Ascending aorta (tissue), 2 donors: ENCODE measurements at places on chromosomes 6 and 20.

- DNase-seq, result no peak
- H3K4me1 ChIP-seq, result no peaks in the 10 kb centered on the region
- no peak overlapping the region for H3K27ac ChIP-seq
- H3K27me3 ChIP-seq, result no peaks in the 10 kb centered on the region
- no peak overlapping the region for H3K4me3 ChIP-seq
Measured at GRCh38 chr6:124446961-124447360, 515.3 kb upstream of the RNF217 start.

GRCh38 chr20:49518576-49518975, 36.1 kb upstream of the KCNB1 start:
- H3K4me1 ChIP-seq, result peaks cover 6% of the 10 kb centered on the region
- H3K27ac ChIP-seq, result peak overlapping the region; percentile 60
- no peak for DNase-seq
- H3K36me3 ChIP-seq, result peaks cover 70% of the 10 kb centered on the region

DNA sequence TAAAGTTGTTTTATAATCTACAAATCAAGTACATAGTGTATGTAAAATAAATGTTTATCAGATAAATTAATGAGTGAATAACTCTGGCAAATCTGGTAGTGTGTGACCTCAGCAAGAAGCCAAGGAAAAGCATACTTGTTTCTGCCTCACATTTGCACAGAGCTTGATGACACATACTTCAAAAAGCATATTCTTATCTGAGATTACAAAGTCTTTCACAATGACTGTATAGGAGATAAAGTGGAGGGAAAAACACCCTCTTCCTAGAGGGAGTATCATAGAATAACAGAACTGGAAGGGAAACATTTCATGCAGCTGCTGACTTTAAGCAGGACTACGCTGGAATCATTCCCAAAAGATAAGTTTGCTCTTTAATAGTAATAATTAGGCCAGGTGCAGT, 28.1 kb upstream of the AKAP7 start:
- DNase-seq, result no peak
- no peak overlapping the region for H3K4me3 ChIP-seq
- no peaks in the 10 kb centered on the region for H3K4me1 ChIP-seq
- H3K36me3 ChIP-seq, result no peaks in the 10 kb centered on the region

DNA sequence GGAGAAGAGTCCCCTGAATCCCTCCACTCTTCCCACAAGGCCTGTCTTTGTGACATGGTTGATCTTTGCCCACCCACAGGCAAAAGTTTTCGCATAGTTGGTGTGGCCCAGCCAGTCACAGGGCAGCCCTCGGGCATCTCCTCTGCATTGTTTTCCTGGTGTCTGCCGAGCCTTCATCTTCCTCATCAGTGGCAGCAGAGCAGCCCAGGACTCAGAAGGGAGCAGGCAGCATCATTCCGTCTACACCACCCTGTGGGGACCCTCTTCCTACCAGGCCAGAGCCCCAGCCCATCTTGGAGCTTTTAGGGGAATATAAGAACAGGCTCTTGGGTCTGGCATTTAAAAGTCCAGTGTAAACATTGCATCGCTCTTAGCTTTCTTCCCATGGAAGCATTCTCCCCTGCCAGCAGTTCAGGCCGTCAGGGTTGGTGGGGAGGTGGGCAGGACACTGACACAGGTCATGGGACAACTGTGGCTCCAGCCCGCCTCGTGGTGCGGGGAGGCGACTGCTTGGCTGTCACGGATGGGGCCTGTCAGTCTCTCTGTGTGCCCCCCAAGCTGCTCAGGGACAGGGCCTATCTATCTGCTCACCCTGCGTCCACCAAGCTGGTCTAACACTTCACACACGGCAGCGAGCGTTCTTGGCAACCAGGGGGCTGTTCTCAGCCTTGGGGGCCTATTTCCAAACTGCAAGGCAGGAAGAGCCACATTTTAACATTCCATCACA, 38.3 kb downstream of the PDRG1 start:
- no peaks in the 10 kb centered on the region for H3K4me1 ChIP-seq
- H3K27ac ChIP-seq, result no peak overlapping the region
- no peak for DNase-seq
- no peaks in the 10 kb centered on the region for H3K27me3 ChIP-seq

DNA sequence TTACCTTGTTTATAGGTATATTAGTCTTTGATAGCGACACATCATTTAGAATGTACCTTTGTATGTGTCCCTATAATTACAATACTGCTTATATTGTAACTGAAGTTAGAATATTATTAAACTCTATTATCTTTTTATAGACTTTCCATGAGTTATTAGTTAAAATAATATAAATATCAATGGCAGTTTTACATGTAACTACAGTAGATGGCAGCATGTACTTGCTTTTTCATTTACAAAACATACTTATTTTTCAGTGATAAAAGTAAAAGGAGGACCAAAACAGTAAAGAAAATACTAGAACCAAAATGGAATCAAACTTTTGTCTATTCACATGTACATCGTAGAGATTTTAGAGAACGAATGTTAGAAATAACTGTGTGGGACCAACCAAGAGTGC, 364.3 kb downstream of the RIMS1 start:
- H3K36me3 ChIP-seq, result no peaks in the 10 kb centered on the region
- no peak overlapping the region for H3K27ac ChIP-seq
- H3K4me1 ChIP-seq, result no peaks in the 10 kb centered on the region
- H3K27me3 ChIP-seq, result no peaks in the 10 kb centered on the region

DNA sequence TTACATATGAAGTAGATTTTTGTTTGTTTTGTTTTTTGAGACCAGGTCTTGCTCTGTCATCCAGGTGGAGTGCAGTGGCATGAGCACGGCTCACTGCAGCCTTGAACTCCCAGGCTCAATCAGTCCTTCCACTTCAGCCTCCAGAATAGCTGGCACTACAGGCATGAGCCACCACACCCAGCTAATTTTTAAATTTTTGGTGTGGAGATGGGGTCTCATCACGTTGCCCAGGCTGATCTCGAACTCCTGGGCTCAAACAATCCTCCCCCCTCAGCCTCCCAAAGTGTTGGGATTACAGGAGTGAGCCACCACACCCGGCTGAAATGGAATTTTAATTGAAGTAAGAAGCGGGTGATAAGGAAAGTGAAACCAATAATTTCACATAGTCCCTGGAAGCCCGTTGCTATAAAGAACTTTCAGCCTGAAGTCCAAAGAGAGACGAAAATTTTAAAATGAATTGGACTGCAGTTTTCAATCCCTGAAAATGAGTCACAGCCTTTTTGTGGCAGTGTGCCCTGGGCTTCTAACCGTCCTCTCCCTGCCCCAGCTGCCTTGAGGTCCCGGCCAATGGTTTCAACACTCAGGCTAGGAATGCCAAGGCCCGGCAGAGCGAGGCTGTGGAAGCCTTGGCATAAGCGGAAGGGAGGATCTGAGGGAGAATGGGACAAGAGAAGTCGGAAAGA, 757 bp downstream of the RAET1E start:
- H3K27me3 ChIP-seq, result no peaks in the 10 kb centered on the region
- no peaks in the 10 kb centered on the region for H3K36me3 ChIP-seq
- peaks cover 26% of the 10 kb centered on the region for H3K4me1 ChIP-seq

GRCh38 chr6:52929321-52930164, 20.0 kb upstream of the GSTA3 start:
- H3K27me3 ChIP-seq, result no peaks in the 10 kb centered on the region
- H3K36me3 ChIP-seq, result no peaks in the 10 kb centered on the region
- H3K4me3 ChIP-seq, result no peak overlapping the region
- no peaks in the 10 kb centered on the region for H3K4me1 ChIP-seq

- DNase-seq, result no peak
- no peak overlapping the region for H3K4me3 ChIP-seq
- H3K4me1 ChIP-seq, result peaks cover 24% of the 10 kb centered on the region
- H3K27me3 ChIP-seq, result no peaks in the 10 kb centered on the region
- H3K27ac ChIP-seq, result no peak overlapping the region
- H3K36me3 ChIP-seq, result no peaks in the 10 kb centered on the region
Measured at GRCh38 chr6:7150381-7151064, 42.8 kb downstream of the RREB1 start.

GRCh38 chr6:54085047-54085446, 26.2 kb upstream of the MLIP start:
- H3K4me3 ChIP-seq, result no peak overlapping the region
- no peaks in the 10 kb centered on the region for H3K4me1 ChIP-seq

- H3K27ac ChIP-seq, result no peak overlapping the region
- H3K27me3 ChIP-seq, result no peaks in the 10 kb centered on the region
- no peaks in the 10 kb centered on the region for H3K36me3 ChIP-seq
- no peak overlapping the region for H3K4me3 ChIP-seq
- DNase-seq, result no peak
Measured at GRCh38 chr6:90194371-90194841, 102.2 kb downstream of the BACH2 start.

DNA sequence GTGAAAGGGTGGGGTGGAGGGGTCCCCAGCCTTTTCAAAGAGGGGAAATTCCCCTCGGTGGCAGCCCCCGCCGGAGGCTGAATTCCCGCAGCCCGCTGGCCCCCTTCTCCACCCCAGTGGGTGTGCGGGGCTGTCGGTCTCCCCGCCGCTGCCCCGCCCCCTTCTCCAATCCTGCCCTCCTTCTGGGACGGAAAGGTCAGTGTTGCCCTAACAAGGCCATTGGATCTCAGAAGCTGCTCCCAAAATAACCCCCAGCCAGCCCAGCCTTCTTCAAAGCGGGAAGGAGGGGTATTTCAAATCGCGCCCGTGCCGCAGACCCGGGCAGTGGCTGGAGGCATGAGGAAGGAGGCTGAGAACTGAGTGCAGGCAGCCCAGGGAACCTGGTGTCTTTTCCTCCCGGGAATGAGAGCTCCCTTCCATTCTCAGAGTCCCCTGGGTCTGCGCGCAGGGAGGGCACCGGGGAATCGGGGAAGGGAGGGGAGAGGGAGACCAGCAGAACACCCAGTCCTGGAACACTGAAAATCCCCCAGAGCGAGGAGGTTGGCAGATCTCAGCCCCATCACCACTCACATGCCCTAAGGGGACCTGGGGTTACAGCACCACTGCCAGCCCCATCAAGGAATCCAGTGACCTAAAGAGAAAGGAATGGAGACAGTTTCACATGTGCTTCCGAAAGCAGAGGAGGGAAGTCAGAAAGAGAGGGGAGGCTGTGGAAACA, at the start of gene JPH2:
JPH2 (minus strand) TSS at position 135 of the 718 bp plus-strand sequence. CDS start 483 bp downstream, outside the sequence.
- no peaks in the 10 kb centered on the region for H3K36me3 ChIP-seq
- no peaks in the 10 kb centered on the region for H3K27me3 ChIP-seq
- DNase-seq, result peak; percentile 60
- peak within 1 kb of the TSS; percentile 82 for H3K4me3 ChIP-seq

- no peaks in the 10 kb centered on the region for H3K27me3 ChIP-seq
Measured at GRCh38 chr6:33692760-33693158, 18.7 kb downstream of the UQCC2 start.

DNA sequence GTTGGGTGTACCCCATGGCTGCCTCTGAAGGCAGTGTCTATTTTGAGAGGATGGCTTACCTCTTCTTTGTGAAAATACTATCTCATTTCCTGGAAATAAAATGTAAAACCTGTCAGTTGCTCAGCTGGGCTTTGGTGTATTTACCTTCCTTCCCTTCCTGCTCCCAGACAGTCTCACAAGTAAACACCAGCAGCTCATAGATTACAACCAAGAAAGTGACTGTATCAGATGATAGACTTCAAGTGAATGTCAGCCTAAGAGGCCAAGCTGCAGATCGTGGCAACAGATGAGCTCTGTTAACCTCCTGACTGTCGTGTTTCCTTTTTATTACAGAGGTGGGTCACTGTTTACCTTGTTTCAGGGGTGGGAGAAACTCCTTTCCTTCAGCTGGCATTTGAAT, 37.3 kb downstream of the RNF8 start:
- H3K4me3 ChIP-seq, result no peak overlapping the region
- peaks cover 38% of the 10 kb centered on the region for H3K36me3 ChIP-seq
- no peaks in the 10 kb centered on the region for H3K27me3 ChIP-seq
- H3K27ac ChIP-seq, result no peak overlapping the region
